Stimulated activated CD4-positive, alpha-beta T cell treated with anti-CD3 and anti-CD28 coated beads, Interleukin-2, amount 100 ng/mL, for 24 hours (primary cell): ENCODE measurements at places on chromosomes 4 and X.

DNA sequence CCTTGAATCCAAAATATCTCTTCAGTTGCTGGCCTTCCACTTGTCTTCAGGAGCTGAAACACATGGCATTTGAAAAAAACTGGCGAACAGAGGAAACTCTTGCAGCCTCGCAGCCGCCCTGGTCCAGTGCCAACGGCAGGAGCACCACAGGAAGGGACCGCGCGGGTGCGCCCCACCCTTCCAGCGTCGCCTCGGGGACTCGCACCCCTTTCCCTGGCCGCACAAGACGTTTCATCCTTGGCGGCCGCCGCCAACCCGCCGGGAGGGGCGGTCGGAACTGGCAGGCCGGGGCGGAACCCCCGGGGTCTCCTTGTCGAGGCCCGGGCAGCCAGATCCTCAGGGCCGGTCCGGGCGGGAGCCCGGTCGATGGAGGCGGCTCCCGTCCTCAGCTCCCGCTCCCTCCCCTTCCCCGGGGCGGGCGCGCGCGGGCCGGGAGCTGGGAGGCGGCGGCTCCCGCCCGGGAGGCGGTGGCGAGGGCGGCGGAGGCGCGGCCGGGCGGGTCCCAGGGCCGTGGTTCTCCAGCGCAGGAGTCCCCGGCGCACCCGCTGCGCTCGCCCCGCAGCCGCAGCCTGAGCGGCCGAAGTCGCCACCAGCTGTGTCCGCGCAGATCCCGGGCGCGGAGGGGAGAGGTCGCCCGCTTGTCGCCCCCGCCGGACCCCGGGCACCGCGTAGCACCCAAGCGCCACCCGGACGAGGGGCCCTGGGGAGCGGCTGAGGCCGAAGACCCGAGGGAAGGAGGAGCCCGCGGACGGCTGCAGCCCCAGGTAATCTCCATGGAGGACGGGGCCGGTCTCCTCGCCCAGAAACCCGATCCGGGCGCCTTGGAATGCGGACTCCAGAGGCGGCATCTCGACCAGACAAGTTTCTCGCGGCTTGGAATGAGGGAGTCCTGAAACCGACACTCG lies 886 bp upstream of the NDST3 start:
- DNase-seq, result peak; percentile 7

DNA sequence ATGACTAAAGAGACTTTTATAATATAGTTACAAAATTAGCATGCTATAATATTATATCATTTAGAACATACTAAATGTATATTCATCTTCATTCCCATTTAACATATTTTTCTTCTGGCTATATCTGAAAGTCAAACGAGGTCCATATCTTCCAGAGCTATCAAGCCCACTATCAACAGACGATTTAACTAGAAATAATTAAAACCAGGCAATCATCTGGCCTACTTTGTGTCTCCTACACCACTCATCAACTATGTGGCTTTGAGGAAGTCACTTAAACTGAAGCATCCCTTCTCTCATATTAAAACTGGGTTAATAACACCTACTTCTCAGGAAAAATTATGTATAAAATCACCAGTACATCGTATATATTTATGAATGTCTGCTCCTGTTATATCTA lies 1330.5 kb upstream of the PABPC4L start:
- DNase-seq, result no peak

DNA sequence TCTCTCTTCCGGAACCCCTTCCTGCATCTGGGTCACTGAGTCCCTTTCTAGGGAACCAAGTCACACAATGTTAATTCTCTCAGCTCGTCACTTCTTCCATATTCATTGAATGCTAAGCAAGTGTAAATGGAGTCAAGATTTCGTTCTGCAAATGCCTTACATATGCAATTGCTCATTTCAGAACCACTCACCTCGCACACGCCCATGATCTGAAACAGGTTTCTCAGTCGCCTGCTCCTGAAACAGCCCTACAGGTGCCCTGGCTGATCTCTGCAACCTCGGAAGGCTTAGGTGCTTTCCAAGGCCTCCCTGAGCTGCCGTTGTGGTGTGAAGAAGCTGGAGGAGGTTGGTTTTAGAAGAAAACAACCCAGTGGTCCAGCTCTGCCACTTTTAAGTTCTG lies 100.8 kb upstream of the MSX1 start:
- no peak for DNase-seq

GRCh38 chrX:30680618-30681017 lies 27.4 kb downstream of the GK start:
- DNase-seq, result no peak

DNA sequence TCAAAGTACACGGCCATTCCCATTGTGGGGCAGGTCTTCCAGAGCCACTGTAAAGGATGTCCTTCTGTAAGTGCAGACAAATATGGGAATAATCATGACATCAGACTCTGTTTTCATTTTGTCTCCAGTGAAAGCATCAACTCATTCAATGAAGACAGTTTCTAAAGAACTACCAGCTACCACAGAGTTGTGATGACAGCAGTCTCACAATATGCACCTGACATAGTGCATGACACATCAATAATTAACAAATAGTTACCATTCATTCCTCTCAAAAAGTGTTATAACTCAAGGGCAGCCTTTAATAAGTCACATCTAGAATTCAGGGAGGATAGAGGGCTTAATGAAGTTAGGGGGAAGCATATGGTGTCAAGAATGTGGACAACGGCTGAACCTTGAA lies 20.2 kb downstream of the MTTP start:
- no peak for DNase-seq

GRCh38 chr4:185689407-185689806 lies 122.6 kb downstream of the SORBS2 start:
- no peak for DNase-seq

- DNase-seq, result no peak
Observed at GRCh38 chrX:39472161-39472560, 625.6 kb downstream of the BCOR start.

DNA sequence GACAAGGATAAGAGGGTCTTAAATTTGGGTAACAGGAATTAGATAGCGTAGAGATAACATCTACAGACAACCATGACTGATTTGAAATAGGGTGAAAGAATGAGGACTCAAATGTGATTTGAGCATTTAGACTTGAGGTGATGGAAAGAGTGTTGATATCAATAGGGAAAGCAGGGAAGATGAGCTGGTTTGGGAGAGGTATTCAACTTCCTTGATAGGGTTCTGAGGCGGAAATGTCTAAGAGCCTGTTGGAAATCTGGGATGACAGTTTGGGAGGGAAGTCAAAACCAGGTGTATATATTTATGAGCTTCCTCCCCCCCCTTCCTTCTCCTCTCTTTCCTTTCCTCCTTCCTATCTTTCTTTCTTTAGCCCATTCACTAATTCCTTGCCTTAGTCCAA lies 36.5 kb downstream of the KLHL15 start:
- no peak for DNase-seq

DNA sequence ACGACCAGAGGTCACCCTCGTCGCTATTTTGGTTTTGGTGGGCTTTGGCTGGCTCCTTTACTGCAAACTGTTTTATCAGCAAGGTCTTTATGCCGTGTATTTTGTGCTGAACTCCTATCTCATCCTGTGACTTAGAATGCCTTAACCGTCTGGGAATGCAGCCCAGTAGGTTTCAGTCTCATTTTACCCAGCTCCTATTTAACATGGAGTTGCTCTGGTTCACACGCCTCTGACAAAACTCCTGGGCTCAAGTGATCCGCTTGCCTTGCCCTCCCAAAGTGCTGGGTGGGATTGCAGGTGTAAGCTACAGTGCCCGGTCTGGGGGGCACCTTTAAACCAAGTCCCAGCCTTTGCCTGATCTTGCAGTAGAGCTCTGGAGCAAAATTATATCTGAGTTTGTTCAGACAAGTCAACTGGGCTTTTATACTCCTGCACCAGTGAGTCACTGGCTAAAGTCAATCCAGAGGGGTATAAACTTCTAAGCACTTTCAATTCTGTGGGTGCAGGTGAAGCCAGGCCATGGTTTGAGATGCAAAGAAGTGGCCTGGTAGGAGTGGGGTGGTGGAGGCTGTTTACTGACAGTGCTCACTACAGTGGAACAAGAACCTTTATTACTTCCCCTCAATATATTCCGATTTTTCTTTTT lies 50.2 kb downstream of the MGST2 start:
- DNase-seq, result no peak

DNA sequence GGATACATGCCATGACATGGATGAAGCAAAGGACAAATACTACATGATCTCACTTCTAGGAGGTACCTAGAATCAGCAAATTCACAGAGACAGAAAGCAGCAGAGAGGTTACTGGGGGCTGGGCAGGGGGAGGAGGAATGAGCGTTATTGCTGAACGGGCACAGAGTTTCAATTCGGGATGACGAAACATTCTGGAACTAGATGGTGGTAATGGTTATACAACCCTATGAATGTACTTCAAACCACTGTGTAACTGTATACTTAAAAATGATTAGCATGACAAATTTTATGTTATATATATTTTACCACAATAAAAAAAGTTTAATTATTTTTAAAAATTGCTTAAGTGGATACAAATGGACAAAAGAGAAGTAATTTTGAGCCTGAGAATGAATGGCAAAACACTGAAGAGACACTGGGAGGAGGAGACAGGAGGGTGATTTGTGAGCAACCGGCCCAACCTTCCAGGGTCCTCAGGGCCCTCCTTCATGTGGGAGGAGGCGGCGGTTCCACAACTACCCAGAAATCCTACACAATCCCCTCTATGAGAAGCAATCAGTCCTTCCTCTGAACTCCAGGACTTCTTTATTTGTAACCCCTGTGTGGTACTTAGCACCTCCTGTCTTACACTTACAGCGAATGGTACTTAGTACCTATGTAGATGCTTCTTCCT lies 14.1 kb downstream of the ACSL1 start:
- no peak for DNase-seq

DNA sequence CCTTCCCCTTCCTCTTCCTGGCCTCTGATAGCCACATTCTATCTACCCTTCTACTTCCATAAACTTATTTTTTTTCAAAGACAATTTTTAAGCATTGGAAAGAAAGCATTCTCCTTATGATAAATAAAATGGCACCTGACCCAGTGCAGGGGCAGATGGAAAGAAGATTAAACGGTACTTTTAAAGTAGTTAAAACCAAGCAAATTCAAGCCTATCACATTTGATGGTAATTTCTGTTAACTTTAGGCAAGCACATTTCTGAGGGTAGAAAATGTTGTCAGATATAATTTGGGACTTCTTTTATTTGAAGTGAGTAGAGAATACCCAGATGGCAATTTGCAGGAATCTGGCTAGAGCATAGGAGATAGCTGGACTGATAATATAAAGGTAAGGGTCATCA lies 332.9 kb downstream of the EPHA5 start:
- no peak for DNase-seq

- no peak for DNase-seq
Observed at GRCh38 chr4:149029056-149029651, 586.9 kb upstream of the NR3C2 start.

DNA sequence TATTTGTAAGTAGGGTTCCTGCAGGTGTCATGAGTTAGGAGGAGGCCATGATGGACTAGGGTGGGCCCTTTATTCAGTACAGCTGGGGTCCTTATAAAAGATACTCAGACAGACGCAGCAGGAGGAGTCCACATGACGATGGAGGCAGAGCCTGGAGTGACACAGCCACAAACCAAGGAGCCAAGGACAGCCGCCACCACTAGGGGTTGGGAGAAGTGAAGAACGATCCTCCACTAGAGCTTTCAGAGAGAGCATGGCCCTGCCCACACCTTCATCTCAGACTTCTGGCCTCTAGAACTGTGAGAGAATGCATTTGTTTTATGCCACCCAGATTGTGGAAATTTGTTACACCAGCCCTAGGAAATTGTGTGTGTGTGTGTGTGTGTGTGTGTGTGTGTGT lies 31.1 kb downstream of the JAKMIP1 start:
- DNase-seq, result no peak

DNA sequence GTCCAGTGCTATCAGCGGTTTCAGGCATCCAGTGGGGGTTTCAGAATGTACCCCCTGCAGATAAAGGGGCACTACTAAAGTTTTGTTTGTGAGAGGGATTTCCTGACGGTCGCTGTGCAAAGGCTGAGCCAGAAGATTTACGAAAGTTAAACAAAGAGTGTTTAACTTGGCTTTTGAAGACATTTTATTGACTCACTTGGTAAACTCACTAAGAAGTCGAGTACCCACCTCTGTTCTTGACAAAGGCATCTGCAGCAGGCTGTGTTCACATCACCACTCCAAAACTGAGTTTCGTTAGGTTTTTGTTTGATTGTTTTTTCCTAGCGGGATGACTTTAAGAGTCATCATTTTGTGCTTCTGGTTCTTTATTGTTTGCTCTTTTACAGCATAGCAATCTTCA lies 143.9 kb upstream of the TBL1X start:
- no peak for DNase-seq

- no peak for DNase-seq
Observed at GRCh38 chr4:135777361-135777760, 1575.8 kb upstream of the PABPC4L start.

- DNase-seq, result no peak
Observed at GRCh38 chrX:1487401-1487800, 34.7 kb upstream of the ASMTL start.

DNA sequence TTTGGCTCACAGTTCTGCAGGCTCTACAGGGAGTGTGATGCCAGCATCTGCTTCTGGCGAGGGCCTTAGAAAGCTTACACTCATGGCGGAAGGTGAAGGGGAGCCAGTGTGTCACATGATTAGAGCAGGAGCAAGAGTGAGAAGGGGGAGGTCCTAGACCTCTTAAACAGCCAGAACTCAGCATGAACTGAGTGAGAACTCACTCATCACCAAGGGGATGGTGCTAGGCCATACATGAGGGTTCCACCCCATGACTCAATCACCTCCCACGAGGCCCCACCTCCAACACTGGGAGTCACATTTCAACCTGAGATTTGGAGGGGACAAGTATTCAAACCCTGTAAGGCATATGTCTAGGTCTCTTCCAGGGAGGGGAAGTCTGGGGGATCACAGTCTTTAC lies 33.4 kb downstream of the SPRY1 start:
- DNase-seq, result peak; percentile 7

DNA sequence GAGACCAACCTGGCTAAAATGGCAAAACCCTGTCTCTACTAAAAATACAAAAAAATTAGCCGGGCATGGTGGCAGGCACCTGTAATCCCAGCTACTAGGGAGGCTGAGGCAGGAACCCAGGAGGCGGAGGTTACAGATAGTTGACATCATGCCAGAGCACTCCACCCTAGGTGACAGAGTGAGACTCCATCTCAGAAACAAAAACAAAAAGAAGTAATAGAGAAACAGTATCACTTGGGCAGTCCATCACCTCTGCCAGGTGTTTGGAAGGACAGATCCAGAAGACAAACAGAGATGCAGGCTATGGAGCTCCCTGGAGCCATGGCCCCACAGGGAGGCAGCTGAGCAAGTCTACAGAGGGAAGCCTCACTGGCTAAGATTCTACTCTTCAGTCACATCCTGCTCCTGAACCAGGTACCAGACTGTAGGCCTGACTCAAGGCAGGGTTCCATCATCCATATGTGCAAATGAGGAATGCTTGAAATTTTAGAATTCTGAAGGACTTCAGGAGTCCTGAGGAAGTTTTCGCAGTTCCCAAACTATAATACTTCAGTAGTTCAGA lies 81.4 kb upstream of the CPEB2 start:
- no peak for DNase-seq
